ENCODE measurements at places on chromosomes 11 and 22.

DNA sequence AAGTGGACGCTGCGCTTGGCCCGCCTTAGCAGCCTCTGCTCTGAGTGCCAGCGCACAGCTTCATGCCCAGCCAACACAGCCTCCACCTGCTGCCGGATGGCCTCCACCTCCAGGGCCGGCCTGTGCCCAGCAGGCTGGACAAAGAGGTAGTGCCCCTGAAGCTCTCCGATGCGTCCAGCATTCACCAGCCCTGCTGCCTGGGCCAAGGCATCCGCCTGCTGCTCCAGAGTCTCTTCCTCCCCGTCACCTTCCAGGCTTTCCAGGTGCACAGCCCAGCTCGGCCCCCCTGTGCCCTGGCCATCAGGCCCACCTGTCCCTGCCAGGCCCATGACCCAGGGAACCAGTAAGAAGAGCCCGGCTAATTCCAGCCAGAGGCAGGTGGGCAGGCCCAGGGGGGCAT, 2.5 kb downstream of the PCSK7 start:
- no peak for DNase-seq

GRCh38 chr11:14577292-14577691, 57.1 kb upstream of the PSMA1 start:
- no peak for DNase-seq

- DNase-seq = no peak
These were observed 92.2 kb upstream of the SORL1-AS1 start for GRCh38 chr11:121544956-121545355.

DNA sequence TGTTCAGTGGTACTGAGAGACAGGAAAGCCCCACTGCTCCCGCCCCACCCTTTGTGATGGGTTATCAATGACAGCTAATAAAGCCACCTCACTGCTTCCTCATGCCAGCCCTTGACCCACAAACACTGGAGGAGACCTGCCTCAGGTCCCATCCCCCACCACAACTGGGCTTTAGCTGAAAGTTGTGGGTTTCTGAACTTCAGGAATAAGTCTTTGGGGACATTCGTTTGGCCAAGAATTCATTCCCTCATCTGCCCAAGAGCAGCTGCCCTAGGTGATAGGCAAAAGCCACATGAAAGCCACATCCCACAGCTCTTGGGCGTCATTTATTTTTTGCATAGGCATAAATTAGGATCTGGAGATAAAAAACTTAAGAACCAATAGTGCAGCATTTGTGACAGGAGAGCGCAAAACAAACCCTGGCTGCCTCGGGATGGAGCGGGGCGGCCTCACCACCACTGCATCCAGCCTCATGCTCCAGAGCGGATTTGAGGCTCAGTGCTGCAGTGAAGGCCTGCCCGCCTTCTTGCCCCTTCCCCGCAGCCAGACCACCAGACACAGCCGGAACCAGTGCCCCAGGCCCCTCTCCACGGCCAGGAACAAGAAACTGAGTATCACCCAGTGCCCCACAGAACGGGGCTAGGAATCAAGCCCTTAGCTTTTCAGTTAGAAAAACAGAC, 21.2 kb downstream of the SUN2 start:
- no peak for DNase-seq

DNA sequence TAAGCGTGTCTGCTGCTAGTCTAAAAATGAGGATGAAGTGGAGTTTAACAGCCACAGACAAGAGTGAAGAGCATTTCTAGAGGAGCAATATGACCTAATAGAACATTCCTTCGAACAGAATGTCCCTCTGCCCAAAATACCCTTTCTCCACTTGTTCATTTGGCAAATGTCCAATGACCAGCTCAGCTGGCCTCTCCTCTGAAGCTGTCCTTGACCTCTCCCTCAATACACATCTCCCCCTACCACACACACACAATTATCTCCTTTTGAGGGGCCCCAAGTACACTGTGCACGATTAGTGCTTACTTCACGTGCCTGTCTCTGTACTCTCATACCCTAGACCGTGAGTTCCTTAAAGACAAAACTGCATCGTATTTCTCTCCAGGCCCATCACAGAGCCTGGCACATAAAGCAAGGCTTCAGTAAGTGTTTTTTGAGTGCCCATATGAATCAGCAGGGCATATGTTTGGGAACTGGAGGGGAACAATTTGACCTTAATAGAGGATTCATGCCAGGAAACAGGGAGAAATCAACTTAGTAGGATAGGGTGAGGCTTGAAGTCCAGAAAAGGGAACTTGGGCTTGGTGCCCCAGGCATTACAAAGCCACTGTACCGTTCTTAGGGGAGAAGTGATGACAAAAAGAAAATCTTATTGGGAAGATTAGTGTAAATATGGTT, 18.1 kb upstream of the NCAM1 start:
- no peak for DNase-seq

- DNase-seq = no peak
These were observed 468 bp downstream of the PATL1 start for GRCh38 chr11:59668188-59668949.
